ENCODE measurements at places on chromosomes 11 and 22.

DNA sequence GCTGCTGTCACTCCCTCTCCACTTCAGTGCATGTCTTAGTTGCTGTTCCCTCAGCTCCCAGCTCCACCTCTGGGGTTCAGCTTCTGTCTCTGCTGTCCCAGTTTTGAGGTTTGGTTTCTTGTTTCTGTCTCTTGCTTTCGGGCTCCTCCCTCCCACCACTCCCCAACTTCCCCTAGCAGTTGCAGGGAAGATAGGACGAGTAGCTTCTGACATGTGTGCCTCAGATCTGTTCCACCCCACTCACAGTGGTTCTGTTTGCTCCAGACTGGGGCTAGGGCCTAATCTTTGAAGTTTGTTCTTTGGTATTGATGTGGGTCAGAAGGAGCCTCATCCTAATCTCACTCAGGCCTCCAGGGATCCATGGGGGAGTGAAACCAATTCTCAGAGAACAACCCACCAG, 2.6 kb upstream of the RRM1 start:
- no peak for DNase-seq

GRCh38 chr11:123797541-123797940, 8.6 kb downstream of the OR6M1 start:
- no peak for DNase-seq

DNA sequence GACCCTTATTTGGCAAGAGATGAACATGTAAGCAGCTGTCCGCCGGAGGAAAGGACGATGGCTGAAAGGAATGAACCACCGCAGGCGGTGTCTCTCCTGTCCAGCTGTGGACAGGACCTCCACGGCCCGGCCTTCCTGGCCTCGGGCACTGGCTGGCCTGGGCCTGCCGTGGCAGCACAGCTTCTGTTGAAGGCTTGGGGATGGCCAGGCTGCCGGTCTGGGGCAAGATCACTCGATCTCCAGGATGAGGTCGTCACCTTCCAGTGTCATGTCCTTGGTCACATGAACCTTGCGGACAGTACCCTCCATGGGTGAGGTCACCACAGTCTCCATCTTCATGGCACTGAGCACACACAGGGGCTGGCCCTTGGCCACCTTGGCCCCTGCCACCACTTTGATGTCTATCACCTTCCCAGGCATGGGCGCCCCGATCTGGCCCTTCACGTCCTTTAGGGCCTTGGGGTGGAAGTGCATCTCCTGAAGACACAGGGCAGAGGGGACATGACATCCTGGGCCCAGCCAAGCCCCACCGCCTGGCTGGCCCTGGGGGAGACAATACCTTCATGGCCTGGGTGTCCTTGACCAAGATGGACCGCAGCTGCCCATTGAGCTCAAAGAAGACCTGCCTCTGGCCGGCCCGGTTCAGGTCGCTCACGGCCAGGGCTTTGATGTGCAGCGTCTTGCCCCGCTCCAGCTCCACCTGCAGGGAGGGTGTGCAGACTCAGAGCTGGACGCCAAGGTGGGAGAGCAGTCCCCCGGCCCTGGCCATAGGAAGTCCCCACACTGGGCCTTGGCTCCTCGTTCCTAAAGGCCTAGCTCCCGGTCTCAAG, 5.6 kb downstream of the RCE1 start:
- no peak for DNase-seq

DNA sequence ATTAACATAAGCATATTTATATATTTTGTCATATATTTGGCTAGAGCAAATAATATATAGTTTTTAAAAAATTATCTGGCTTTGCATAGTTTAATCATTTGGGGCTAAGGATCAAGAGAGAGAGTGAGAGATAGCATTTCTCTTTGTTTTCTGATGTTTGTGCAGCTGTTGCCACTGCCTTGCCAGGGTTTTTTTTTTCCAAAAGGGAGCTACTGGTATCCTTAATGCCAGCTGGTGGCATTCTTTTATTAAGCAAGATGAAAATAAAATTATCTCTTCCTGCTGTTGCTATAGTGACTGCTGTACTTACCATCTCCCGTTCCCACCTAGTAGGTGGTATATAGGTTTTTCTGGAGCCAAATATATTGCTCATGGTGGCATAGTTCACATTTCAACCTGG, 793.3 kb upstream of the ARHGAP42 start:
- no peak for DNase-seq

DNA sequence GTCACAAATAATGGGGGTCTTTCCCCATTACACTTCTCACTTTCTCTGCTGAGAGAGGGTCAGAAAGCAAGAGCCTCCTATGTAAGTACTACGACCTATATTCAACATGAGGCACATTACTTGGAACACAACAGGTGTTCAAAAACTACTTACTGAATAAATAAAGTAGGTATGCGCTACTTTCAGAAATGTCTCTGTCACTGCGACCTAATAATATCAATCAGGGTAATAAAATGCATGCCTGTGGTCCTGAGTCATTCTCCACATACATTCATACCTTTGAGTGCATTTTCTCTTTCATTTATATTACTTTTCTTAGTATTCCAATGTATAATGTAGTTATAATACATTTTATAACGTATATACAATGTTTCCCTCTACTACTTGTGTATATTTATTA, 838.9 kb downstream of the DLG2 start:
- no peak for DNase-seq

Measured in fibroblast of villous mesenchyme (primary cell).